NCI-H2171 (cell line): ENCODE measurements at places on chromosomes 11 and 22.
A peak's percentile ranks its signal among the peaks of the same experiment; 100 is the strongest.

GRCh38 chr22:20572132-20572802 lies 64.9 kb downstream of the MED15 start:
- DNase-seq: no peak

- no peak for DNase-seq
Observed at GRCh38 chr22:47115921-47116320, 353.5 kb downstream of the TBC1D22A start.

- no peak for DNase-seq
Observed at GRCh38 chr11:8749202-8749601, 66.6 kb downstream of the RPL27A start.

DNA sequence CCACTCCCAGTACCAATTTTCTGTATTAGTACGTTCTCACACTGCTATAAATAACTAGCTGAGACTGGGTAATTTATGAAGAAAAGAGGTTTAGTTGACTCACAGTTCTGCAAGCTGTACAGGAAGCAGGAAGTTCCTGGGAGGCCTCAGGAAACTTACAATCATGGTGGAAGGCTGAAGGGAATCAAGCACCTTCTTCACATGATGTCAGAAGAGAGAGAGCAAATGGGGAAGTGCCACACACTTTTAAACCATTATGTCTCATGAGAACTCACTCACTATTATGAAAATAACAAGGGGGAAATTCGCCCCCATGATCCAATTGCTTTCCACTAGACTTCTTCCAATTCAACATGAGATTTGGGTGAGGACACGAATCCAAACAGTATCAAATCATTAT lies 271.4 kb downstream of the ETS1 start:
- DNase-seq: no peak

GRCh38 chr11:29634244-29634643 lies 382.6 kb downstream of the KCNA4 start:
- no peak for DNase-seq

DNA sequence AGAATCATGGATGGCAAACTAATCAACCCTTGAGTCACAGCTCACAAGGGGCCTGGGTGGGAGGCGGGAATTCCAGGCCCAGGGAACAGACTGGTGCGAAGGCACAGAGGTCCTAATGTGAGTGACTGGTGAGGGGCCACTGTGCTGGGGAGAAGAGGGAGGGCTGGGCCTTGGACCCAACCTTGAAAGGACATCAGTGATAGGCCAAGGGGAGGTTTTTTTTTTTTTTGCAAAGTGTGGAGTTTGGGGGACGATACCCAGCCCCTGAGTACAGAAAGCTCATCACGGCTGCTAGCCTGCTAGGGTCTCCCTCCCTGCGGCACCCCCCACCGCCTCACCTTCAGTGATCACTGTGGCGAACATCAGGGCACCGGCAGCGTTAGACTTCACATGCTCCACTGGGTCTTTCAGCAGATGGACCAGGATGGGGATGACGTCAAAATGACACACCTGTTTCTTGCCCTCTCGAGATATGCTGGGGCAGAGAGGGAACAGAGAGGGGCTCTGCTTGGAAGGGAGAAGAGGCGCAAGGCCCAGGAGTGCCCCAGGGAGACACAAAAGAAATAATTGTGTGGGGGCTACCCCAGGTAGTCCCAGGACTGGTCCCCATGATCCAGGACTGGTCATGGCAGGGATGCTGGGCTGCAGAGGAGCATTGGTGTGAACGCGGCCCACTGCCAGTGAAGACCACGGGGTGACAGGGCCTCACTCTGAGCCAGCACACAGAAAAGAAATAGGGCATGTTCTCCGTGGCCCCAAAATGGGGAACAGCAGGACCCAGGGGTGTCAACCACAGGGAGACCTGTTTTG lies 8.6 kb upstream of the GNAZ start:
- peak; percentile 30 for DNase-seq
